ENCODE measurements at places on chromosomes 6 and 20.

GRCh38 chr6:163645560-163645959 lies 231.0 kb downstream of the QKI start:
- no peak for DNase-seq

DNA sequence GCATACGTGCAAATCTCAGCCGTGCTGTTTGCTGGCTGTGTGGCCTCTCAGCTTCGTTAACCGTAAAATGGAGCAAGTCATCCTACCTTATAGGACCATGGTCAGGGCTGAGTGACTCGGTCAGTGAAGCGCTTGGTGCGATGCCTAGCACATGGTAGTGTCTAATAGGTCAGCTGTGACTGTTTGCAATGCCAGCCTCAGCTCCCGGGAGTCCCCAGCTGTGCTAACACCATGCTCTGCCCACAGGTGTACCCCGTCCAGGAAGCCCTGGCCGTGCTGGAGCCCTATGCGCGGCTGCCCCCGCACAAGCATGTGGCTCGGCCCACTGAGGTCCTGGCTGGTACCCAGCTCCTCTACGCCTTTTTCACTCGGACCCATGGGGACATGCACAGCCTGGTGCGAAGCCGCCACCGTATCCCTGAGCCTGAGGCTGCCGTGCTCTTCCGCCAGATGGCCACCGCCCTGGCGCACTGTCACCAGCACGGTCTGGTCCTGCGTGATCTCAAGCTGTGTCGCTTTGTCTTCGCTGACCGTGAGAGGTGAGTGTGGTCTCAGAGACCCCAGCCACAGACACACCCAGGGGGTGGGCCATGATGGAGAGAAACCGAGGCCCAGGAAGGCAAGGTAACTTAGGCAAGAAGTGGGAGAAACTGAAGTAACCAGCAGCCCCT lies 10.6 kb downstream of the TRIB3 start:
- no peak for DNase-seq

GRCh38 chr6:152587473-152587872 lies 49.7 kb downstream of the SYNE1 start:
- no peak for DNase-seq

- DNase-seq, result no peak
Observed at GRCh38 chr20:53070706-53071392, 98.7 kb downstream of the TSHZ2 start.

Measured in NCI-H187 treated with DMSO at 0.1 percent for 48 hours (cell line).